ENCODE measurements at places on chromosomes 12 and 14. TPM values are rescaled to one million over a fixed set of nuclear protein-coding genes. Genes with fewer than 3 reads are reported as not detected.
A peak's percentile ranks its signal among the peaks of the same experiment; 100 is the strongest.

DNA sequence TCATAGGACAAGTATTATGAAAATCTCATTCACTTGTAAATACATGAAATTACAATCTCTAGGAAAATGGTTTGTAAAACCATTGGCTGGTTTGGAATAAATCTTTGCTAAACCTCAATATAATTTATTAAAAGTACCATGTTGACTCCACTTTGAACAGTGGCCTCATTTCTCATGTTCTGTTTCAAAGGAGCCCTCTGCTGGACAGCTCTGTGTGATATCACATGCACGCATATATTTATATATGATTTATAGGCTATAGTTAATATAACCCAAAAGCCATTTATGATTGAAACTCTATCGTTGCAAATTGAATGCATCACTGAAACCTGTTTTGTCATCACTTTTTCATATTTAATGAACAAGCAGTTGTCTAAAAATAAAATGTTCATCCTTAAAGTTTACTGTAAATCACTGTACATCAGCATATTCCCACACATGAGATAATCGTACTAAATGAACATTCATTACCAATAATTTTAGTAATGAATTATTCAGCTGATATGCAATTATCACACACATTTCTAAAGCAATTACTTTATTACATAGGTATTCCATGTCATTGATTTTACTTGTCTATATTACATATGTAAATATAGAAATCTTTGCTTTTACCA lies 493.8 kb downstream of the NPAS3 start:
- no peaks in the 10 kb centered on the region for H3K27me3 ChIP-seq
- H3K4me3 ChIP-seq = no peak overlapping the region
- no peaks in the 10 kb centered on the region for H3K36me3 ChIP-seq
- no peak overlapping the region for H3K27ac ChIP-seq
- H3K4me1 ChIP-seq = peaks cover 7% of the 10 kb centered on the region
- DNase-seq = no peak

DNA sequence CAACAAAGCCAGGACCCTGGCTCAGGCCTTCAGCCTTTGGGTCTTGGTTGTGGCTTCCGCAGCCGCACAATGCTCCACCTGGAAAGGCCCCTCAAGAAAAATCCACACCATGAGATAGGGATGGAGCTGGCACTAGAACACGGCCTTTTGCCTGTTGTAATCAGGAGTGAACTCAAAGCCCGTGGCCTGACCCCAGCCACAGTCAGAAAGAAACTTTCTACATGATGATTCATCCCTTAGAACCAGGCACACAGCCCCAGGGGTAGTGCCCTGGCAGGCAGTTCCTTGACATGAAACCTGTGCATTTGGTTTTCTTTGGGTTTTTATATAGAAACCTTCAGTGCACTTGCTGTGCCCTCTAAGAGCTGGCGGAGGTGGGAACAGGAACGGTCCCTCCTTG lies 5.1 kb downstream of the CLMN start:
- no peak overlapping the region for H3K4me3 ChIP-seq
- peaks cover 21% of the 10 kb centered on the region for H3K4me1 ChIP-seq

DNA sequence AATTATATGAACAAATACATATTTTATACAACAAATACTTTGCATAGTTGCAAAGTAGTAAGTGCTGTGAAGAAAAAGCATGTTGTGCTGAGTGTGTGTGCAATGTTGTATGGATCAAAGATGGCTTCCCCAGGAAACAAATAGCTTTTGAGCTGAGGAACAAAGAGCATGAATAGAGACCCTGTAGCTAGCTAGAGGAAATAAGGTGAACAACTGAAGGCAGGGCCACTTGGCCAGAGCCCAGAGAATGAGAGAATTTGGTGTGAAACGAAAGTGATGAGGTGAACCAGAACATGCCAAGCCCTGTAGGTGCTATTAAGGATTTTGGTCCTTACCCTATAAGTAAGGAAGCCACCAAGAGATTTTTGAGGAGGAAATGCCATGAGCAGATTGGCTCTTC lies 17.1 kb downstream of the DYRK2 start:
- H3K4me1 ChIP-seq = peaks cover 77% of the 10 kb centered on the region
- peak overlapping the region; percentile 54 for H3K27ac ChIP-seq
- no peaks in the 10 kb centered on the region for H3K27me3 ChIP-seq
- peaks cover 53% of the 10 kb centered on the region for H3K36me3 ChIP-seq
- H3K4me3 ChIP-seq = no peak overlapping the region

DNA sequence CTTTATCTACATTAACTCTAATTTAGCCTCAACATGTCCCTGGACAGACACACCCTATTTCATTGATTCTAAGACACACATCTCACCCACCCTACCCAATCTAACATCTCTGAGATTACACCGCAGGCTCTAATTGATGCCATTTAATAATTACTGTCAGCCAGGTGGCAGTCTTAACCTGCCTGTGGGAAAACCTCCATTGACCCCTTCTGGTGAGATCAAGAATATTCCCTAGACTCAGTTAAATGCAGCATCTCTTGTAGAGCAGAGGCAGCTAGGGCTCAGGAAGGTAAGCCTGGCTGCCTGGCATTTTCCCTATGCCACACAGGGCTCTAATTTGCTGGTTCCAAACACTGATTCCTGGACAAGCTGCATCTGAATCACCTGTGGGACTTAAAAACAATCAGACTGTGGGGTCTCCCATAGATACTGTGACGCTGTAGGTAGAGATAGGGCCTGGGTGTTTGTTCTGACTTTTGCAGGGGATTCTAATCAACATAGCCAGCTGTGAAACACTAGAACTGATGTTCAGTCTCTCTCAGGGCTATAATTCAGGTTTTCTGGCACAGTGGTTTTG lies 14.3 kb downstream of the MCRS1 start:
- H3K4me3 ChIP-seq = no peak overlapping the region
- H3K27ac ChIP-seq = no peak overlapping the region
- DNase-seq = no peak

- peaks cover 3% of the 10 kb centered on the region for H3K4me1 ChIP-seq
- no peaks in the 10 kb centered on the region for H3K36me3 ChIP-seq
- no peak overlapping the region for H3K27ac ChIP-seq
- peaks cover 47% of the 10 kb centered on the region for H3K27me3 ChIP-seq
- H3K4me3 ChIP-seq = no peak overlapping the region
Measured at GRCh38 chr12:52087961-52088820, 8.7 kb downstream of the SMIM41 start.

DNA sequence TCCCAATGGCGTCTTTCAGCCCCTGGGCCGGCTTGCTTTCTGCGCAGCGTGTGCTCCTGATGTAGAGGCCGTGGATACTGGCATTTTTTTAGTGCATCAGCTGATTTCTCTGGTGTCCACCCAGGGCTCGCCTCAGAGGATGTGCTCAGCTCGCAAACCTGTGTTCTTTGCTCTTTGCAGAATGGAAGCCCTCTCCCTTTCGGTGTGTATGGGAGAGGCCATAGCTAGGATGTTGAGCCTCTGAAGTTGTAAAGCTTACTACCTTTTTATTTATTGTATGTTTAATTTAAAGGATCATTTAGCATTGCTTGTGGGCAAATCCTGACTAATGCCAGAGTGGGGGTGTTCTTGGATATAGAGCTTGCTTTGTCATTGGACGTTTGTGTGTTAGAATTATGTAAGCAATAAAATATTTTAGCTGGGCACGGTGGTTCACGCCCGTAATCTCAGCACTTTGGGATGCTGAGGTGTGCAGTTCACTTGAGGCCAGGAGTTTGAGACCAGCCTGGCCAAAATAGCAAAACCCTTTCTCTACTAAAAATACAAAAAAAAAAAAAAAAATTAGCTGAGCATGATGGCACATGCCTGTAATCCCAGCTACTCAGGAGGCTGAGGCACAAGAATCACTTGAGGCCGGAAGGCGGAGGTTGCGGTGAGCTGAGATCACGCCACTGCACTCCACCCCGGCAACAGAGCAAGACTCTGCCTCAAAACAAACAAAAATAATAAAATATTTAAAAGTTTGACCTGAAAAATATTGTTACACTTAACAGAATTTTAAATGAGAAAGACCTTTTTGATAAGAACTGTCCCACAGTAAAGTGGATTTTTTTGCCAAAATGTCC lies 52.6 kb upstream of the MMP17 start:
- no peaks in the 10 kb centered on the region for H3K27me3 ChIP-seq
- H3K4me1 ChIP-seq = peaks cover 28% of the 10 kb centered on the region
- H3K27ac ChIP-seq = peak overlapping the region; percentile 79
- H3K4me3 ChIP-seq = no peak overlapping the region

GRCh38 chr12:67046062-67046461 lies 223.1 kb upstream of the CAND1 start:
- no peaks in the 10 kb centered on the region for H3K36me3 ChIP-seq
- H3K27ac ChIP-seq = no peak overlapping the region
- H3K27me3 ChIP-seq = no peaks in the 10 kb centered on the region
- no peak overlapping the region for H3K4me3 ChIP-seq
- no peak for DNase-seq

OTX2 gene
- total RNA-seq = not detected

CPNE6 gene
- total RNA-seq = not detected

SYT1 gene
- not detected for total RNA-seq

ZNF385A gene
- 1.1 TPM for total RNA-seq

- no peaks in the 10 kb centered on the region for H3K4me1 ChIP-seq
- DNase-seq = no peak
- H3K4me3 ChIP-seq = no peak overlapping the region
- H3K27ac ChIP-seq = no peak overlapping the region
- no peaks in the 10 kb centered on the region for H3K36me3 ChIP-seq
Measured at GRCh38 chr14:48786498-48786897, 799.7 kb downstream of the RPS29 start.

DNA sequence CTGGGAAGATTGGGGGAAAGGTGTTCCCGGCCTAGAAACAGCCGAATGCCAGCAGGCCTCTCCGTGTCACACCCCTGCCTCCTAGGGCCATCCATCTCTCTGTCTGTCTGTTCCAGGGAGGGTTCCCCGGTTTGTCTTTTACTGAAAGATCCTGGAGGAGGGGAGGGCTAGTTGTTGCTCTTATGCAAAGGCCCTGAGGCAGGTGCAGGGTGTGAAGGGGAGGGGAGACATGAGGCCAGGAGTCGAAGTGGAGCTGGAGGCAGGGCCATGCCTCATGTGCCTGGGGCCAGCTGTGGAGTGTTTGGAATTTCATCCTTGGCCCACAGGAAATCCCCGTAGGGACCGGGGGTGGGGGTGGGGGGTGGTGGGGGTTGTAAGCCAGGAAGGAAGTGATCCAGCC lies 8.7 kb upstream of the RCOR1 start:
- H3K4me3 ChIP-seq = no peak overlapping the region
- no peaks in the 10 kb centered on the region for H3K27me3 ChIP-seq
- no peaks in the 10 kb centered on the region for H3K4me1 ChIP-seq
- H3K27ac ChIP-seq = no peak overlapping the region

TAS2R46 gene
- 0.48 TPM for total RNA-seq

- H3K27me3 ChIP-seq = peaks cover 15% of the 10 kb centered on the region
- H3K27ac ChIP-seq = no peak overlapping the region
- H3K36me3 ChIP-seq = peaks cover 10% of the 10 kb centered on the region
- H3K4me3 ChIP-seq = peak overlapping the region; percentile 83
- H3K4me1 ChIP-seq = peaks cover 18% of the 10 kb centered on the region
Measured at GRCh38 chr14:50395448-50395847, 1.2 kb downstream of the CDKL1 start.

DNA sequence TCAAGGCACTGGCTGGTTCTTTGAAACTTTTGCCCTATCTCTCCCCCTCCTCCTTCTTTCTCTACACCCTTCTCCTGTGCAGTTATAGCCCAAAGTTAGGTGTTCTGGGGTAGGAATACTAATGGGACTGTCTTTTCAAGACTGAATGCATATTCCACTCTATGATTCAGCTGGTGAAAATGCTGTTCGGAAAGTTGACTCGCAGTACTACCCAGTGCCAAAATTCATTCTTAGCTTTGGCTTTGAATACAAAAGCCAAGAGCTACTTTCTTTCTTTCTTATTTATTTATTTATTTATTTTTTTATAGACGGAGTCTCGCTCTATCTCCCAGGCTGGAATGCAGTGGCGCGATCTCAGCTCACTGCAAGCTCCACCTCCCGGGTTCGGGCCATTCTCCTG lies 249.2 kb downstream of the ETNK1 start:
- no peak overlapping the region for H3K27ac ChIP-seq
- H3K36me3 ChIP-seq = no peaks in the 10 kb centered on the region
- H3K27me3 ChIP-seq = peaks cover 3% of the 10 kb centered on the region
- H3K4me1 ChIP-seq = no peaks in the 10 kb centered on the region
- no peak for DNase-seq

DNA sequence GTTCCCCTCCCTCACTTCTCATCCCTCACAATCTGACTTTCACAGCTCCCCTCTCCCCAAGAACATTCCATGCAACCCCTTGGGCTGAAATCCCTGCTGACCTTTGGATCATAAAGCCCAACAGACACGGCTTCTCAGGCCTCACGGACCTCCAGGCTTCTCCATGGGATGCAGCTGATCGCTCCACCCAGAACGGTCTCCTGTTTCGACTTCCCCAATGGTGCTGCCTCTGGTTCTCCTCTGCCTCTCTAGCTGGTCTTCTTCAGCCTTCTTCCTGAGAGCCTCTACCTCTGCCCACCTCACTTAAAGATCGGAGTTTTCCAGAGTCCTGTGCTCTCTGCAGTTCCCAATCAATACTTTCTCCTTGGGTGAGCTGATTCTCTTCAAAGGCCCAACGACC lies 17.8 kb upstream of the PRMT8 start:
- no peak overlapping the region for H3K27ac ChIP-seq
- H3K36me3 ChIP-seq = no peaks in the 10 kb centered on the region
- H3K27me3 ChIP-seq = no peaks in the 10 kb centered on the region
- H3K4me1 ChIP-seq = no peaks in the 10 kb centered on the region

SOX5 gene
- not detected for total RNA-seq

DNA sequence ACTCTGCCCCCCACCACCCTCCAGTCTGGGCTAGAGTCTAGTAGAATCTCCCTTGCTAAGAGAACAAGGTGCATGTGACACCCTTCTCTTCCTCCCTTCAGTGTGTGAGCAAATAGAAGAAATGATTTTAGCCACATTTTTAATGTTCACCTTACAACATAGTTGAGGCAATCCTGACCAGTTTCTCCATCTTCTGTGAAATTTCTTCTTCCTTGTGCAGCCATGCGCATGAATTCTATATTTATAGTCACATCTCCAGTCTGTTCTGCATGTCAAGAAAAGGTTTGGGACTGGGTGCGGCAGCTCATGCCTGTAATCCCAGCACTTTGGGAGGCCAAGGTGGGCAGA lies 9.5 kb upstream of the LTA4H start:
- H3K36me3 ChIP-seq = no peaks in the 10 kb centered on the region
- peak overlapping the region; percentile 17 for H3K27ac ChIP-seq
- peaks cover 43% of the 10 kb centered on the region for H3K4me1 ChIP-seq
- no peak for DNase-seq
- no peaks in the 10 kb centered on the region for H3K27me3 ChIP-seq
- H3K4me3 ChIP-seq = no peak overlapping the region

KRT74 gene
- not detected for total RNA-seq

GRCh38 chr14:21860172-21860571 lies 186.6 kb upstream of the OR4E1 start:
- H3K27ac ChIP-seq = peak overlapping the region; percentile 43
- no peak for DNase-seq
- peak overlapping the region; percentile 46 for H3K4me3 ChIP-seq
- peaks cover 7% of the 10 kb centered on the region for H3K27me3 ChIP-seq

GRCh38 chr12:8156416-8156815 lies 399 bp upstream of the ZNF705A start:
- peaks cover 32% of the 10 kb centered on the region for H3K4me1 ChIP-seq
- H3K27ac ChIP-seq = no peak overlapping the region
- DNase-seq = no peak
- H3K27me3 ChIP-seq = peaks cover 16% of the 10 kb centered on the region

All from activated naive CD8-positive, alpha-beta T cell treated with anti-CD3 and anti-CD28 coated beads for 36 hours (primary cell).